ENCODE measurements at places on chromosomes 11 and 22.

- no peak for DNase-seq
Measured at GRCh38 chr11:77206264-77207018, 78.4 kb downstream of the MYO7A start.

GRCh38 chr22:30217698-30218560 is 28.6 kb downstream of the LIF start:
- DNase-seq, result no peak

GRCh38 chr11:41665441-41666360 is 206.2 kb upstream of the LRRC4C start:
- DNase-seq, result no peak

DNA sequence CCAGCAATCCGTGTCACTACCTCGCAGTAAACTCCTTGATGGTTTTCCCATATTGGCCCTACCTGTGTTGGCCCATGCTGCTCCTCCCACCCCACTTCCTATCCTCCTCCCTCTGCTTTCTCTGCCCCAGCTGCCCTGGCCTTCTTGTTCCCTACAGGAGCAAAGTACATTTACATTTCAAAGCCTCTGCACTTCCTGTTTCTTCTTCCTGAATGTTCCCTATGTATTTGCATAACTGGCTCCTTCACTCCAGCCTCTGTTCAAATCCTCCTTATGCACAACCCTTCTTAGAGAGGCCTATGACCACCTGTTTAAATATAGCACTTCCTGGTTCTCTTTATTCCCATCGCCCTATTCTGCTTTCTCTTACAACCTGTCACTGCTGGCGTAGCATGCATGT is 62.2 kb downstream of the PARVA start:
- no peak for DNase-seq

DNA sequence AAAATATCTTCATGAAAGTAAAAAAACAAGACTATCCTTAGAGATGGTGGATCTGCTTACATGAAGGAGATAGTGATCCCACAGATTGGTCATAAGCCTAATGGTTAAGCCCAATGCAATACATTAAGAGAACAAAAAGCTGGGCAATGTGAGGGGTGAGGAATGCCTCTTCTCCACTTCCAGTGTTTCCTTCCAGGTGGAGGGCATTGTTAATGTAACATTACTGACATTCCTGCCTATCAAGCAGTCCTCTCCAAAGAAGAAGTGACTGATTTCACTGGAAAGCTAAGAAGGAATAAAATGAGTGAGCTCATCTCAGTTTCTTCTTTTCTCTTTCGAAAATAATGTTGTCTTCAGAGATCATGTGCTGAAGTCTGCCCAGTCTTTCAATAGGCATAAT is 207.8 kb downstream of the RAB38 start:
- no peak for DNase-seq

GRCh38 chr22:46047226-46047625 is 70.3 kb upstream of the WNT7B start:
- no peak for DNase-seq

DNA sequence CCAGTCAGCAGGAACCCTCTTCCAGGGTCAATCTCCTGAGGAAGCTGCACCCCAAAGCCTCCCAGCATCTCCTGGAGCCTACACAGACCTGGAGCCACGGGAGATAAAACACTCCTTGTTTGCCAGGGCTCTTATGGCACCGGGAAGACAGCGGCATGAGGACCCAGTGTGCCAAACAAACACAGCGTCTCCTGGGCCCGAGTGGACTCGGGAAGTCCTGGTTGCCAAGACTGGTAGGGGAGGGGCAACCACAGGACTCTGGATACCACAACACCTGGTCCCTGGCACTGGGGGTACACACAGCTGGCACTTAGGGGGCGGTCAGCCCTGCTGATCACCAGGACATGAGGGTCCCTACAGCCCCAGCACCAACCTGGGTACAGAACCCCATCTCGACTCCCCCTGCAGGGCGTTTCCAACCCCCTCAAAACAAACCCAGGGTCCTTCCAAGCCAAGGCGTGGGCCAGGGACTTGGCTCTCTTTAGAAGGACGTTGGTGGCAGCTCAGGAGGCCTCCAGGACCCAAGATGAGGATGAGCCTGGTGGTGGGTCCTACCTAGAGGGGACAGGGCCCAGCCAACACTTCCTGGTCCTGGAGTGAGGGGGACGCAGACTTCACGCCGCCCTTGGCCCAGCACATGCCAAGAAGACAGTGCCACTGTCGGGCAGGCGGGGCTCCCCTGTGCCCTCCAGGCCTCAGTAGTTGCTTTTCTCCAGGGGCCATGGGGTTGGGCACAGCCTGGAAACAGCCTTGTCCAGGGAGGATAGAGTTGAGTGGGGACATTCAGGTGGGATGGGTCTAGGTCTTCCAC is 85.0 kb downstream of the CELSR1 start:
- peak; percentile 16 for DNase-seq

- no peak for DNase-seq
Measured at GRCh38 chr11:85735876-85736460, 50.0 kb upstream of the CCDC89 start.

DNA sequence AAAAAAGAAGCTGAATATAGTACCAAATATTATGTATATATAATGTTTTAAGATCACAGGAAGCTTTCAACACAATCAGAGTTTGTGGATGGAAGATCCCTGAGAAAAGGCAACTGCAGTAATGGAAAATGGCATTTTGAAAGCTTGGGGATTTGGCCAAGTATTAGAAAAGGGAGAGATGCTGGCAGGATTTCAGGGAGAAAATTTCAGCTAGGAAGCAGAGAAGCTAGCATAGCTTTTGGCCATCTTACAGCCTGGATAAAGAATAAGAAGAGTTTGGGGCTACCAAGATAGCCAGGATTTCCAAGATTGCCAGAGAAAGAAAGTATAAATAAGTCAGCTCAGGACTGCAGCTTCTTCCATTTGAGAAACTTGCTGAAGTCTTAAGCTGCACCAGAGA is 440.8 kb upstream of the LUZP2 start:
- DNase-seq, result no peak

DNA sequence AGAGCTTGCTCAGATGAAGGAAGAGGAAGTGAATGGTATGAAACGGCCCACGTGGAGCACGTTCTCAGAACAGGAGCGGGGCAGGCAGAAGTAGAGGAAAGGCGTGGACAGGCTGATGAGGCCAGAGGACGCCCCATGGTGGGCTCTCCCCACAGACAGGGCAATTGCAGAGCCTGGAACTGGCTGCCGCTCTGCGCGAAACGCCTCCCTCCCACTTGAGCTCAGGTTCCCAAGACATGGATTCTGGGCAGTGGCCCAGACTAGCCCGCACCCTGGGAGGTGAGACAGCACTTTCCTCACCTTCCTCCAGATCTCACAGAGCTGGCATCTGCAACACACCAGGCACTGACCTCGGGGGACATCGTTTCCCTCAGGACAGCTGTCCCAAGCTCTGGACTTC is 117.6 kb downstream of the PHF21B start:
- DNase-seq, result no peak

- DNase-seq, result no peak
Measured at GRCh38 chr11:70772950-70773349, 374.6 kb downstream of the CTTN start.

GRCh38 chr22:38214302-38215056 is 12.7 kb downstream of the MAFF start:
- DNase-seq, result no peak

- no peak for DNase-seq
Measured at GRCh38 chr11:92607969-92608722, 361.3 kb upstream of the MTNR1B start.

DNA sequence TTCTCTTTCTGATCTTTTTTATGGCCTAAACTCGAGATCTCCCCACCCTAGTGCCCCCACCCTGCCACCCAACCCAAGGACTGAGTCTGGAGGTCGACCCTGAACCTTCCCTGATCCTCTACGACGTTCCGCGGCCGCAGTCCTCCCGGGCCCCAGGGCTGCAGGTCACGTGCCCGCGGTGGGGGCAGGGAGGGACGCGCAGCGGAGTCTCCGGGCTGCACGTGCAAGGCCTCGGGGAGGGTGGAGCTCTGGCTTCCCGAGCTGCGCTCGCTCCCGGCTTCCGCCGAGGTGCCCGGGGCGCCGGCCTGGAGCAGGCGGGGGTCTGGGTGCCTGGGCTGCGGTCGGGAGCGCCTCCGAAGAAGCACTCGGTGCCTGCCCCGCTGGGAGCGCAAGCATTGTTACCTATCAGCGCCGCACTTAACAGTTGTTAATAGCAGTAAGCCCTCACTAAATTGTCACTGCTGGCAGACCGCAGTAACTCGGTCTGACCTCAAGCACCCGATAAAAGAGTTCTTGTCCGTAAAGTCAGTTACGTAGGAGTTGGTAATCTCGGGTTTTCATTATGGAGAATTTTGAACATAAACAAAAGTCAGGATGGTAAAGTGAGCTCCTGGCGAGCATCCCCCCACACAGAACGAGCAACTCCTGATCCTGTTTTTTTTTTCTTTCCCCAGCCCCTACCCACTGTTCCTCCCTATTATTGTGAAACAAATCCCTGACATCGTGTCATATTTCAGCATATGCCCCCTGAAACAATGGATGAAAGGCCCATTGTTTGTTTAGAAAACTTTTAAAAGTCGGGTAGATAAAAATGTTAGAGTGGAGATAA is 69.7 kb upstream of the EP300 start:
- DNase-seq, result peak; percentile 59

- DNase-seq, result peak; percentile 99
Measured at GRCh38 chr11:116312570-116313391, 460.0 kb downstream of the BUD13 start.

GRCh38 chr11:65589444-65590239 is 6.0 kb downstream of the KCNK7 start:
- no peak for DNase-seq

GRCh38 chr11:102794382-102794781 is 3.6 kb downstream of the MMP1 start:
- DNase-seq, result no peak

- no peak for DNase-seq
Measured at GRCh38 chr22:40243891-40244290, 66.2 kb downstream of the TNRC6B start.

DNA sequence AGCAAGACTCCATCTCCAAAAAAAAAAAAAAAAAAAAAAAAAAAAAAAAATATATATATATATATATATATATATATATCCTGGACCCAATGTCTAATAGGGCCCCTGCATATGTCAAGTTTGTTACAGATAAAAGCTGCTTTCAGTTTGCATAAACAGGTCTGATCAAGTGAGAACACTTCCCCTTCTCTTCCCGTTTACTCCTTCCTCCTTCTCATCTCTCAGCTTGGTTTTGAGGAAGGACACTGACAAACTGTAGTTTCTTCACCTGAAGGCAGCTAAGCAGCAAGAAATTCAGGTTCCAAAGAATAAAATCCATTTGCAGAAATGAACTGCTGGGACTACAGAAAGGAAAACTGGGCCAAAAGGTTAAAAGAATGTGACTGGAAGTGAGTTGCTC is 11.7 kb downstream of the THOC5 start:
- DNase-seq, result no peak

DNA sequence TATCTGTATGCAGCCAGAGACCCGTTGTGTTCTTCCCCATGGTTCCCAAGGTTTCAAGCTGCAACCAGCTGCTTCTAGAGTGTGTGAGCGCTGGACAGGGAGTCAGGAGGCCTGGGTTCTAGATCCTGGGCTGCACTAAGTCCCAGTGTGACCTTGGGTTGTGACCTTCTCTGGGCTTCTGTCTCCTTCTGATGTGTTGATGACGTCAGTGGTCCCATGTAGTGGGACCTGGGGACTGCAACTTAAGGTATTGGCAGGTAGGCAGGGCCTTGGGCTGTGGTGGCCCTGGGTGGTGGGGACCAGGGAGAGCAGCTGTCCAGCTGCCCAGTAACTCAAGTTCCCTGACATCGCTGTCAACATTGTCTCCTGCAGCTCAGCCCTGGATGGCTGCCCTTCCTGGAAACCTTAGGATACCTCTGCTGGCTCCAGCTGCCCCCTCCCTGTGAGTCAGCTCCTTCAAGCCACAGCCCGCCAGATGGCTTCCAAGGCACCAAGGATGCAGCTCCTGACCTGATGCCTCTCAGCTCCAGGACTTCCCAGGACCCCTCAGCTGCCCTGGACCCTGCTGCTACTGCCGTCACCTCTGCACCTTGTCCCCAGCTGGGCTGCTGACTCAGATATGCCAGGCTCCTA is 1.3 kb upstream of the PVALB start:
- DNase-seq, result no peak

GRCh38 chr22:49365191-49365837 is 462.4 kb downstream of the BRD1 start:
- DNase-seq, result no peak

- DNase-seq, result no peak
Measured at GRCh38 chr11:62457478-62457877, 38.6 kb downstream of the SCGB1A1 start.

GRCh38 chr22:22498267-22498666 is 10.3 kb downstream of the ZNF280B start:
- DNase-seq, result no peak
